NCI-H460 (cell line): ENCODE measurements at places on chromosomes 3 and 15.

GRCh38 chr3:38641461-38642110 is 7.9 kb downstream of the SCN5A start:
- DNase-seq, result no peak

- DNase-seq, result no peak
Observed at GRCh38 chr3:64049832-64050231, 26.5 kb upstream of the PSMD6 start.

GRCh38 chr3:163547014-163547685 is 1531.1 kb downstream of the SI start:
- DNase-seq, result no peak

DNA sequence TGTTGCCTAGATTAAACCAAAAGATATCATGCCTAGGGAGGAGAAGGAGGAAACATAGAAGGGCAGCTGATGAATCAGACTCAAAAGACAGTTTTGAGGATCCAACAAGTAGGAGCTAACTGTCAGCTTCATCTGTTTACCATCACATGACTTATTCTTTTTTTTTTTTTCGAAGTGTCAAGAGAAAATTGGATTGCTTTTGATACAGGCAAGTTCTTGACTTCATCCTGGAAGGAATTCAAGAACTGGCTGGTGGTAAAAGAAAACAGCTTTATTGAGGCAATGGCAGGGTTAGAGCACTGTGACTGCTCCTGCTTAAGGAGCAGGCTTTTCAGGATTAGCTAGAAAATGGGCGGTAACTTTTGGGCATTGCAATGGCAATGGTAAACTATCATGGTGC is 227.5 kb upstream of the KCNMB2 start:
- no peak for DNase-seq

DNA sequence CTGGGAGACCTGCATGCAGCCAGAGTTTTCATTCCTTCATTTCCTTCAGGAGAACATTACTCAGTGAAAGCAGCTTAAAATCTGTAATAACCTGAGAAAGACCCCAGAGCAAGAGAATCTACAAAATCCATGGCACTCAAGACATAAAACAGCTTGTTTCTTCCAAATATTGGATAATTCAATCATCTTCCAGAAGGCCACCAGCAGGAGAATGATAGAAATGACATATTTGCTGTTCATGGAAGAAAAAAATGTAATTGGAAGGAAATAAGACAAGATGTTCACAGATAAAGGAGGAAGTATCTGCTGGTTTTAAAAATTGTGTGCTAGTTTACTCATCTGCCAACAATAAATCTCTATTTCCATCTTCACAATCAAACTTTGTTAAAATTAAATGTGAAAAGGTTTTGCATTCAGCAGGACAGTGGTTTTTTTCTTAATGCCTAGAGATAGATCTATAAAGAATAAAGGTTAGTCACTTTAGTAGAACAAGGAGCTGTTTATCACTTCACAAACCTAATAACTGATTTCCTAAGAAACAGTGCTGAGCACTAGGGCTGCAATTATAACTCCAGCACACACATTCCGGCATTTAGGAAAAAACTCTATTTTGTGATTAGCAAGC is 530.8 kb downstream of the NSUN3 start:
- DNase-seq, result no peak

GRCh38 chr3:24162929-24163328 is 217.8 kb downstream of the NR1D2 start:
- DNase-seq, result no peak

- no peak for DNase-seq
Observed at GRCh38 chr3:198079771-198080520, 119.9 kb downstream of the LMLN start.

GRCh38 chr3:44179246-44179645 is 62.4 kb upstream of the TOPAZ1 start:
- no peak for DNase-seq

GRCh38 chr3:120460862-120461261 is 10.1 kb upstream of the FSTL1 start:
- no peak for DNase-seq

DNA sequence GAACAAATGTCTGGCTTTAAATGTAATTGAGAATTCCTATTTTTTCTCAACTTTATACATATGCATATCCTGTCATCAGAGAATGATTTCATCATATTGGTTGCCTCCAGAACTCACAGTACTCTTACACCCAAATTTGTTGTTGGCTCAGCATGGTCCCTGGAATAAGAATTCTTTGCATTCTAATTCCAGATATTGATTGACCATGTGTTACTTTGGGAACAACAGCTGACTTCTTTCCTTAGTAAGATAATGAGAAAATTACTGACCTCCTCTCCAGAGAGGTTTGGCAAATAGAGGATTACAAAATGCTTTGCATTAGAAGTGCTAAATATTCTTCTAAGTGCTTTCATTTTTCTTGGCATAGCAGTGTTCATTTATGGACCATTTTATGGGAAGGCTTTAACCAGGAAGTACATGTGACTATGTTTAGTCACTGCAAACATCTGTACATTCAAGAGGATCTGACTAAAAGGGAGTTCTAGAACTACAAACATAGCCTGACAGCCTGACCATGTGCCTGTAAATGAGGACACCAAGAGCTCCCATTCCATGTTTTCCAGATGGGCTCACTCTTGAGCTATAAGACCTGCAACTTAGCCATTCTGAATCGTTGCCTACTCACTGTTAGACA is 391.6 kb upstream of the DPPA4 start:
- no peak for DNase-seq

DNA sequence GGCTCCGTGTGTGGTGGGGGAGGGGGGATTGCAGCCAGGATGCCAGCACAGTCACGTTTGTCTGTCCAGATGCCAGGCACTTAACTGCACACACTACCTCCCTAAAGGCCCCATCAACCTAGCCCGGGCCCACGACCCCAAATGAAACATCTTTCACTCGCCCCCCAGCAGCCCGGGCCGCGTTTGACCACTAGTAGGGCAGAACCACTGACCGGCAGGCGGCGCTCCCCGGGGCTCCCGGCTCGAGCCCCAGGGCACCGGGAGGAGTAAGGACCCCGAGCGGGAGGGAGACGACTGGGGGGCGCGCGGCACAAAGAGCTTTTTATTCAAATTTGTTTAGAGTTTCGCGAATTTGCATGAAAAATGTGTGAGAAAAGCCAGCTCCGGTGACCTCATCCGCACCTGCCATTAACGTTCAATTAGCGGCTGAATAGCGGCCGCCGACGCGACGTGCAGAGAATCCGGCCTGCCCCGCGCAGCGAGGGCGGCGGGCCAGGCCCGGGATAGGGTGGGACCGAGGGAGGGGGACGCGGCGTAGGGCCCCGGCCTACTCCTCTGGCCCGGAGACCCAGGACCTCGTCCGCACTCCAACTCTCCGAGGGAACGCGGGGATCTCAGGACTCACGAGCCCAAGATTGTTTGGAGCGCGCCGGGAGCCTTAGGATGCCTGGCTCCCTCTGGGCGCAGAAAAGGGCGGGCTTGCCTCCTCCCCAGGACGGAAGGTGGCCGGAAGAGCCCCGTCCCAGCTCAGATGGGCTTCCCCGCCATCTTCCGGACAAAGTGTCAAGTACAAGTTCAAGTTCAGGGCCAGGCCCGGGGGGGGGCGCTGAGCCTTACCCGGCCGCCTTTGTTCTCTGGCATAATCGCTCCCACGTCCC is 64.9 kb upstream of the POLG start:
- peak; percentile 55 for DNase-seq

DNA sequence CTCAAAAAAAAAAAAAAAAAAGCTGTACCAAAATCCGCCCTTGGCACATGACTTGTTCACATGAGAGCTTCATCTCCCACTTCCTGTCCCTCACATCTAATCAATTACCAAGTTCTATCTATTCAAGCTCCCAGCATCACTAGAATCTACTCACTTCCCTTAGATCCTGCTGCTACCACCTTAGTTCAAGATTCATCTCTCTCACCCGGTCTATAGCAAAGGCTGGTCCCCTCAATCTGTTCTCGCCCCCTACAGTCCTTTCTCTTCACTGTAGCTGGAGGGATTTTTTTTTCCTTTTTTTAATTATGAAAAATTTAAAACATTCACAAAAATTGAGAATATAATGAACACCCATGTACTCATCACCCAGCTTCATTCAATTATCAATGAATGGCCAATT is 16.7 kb upstream of the GPR160 start:
- DNase-seq, result no peak

DNA sequence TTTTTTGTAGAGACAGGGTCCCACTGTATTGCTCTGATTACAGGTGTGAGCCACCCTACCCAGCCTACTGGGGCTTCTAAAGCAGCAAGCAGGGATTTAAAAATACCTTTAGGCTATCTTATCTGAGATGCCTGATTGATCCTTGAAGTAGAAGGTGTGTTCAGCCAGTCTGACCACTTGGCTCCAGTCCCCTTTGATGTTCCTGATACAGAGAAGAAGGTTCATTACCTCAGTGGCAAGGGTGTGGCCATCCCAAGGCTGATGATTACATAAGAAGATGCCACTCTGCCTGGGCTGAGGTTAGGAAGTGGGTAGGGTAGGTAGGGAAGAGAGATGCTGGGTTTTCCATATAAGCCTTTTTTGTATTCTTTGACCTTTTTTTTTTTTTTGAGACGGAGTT is 11.2 kb upstream of the DCAF1 start:
- DNase-seq, result no peak
